NCI-H226 (cell line): ENCODE measurements at places on chromosomes 3 and 15.

DNA sequence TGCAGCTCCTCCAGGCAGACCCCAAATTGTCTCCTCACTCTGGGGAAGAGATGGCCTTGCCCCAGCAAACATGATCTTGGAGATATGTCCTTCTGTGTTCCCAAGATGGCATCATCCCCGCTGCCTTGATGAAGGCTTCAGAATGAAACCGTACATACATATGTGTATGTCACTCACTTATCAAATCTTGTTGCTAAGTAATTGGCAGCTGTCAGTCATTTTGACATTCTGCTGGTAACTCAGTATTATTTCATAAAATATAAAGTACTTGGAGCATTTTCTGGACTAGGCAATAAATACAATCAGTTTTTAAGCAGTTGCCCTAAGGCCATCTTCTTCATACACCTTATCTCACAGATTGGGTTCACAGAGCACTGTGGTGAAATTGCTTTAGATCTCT lies 62.4 kb downstream of the ARNT2 start:
- no peak for DNase-seq

DNA sequence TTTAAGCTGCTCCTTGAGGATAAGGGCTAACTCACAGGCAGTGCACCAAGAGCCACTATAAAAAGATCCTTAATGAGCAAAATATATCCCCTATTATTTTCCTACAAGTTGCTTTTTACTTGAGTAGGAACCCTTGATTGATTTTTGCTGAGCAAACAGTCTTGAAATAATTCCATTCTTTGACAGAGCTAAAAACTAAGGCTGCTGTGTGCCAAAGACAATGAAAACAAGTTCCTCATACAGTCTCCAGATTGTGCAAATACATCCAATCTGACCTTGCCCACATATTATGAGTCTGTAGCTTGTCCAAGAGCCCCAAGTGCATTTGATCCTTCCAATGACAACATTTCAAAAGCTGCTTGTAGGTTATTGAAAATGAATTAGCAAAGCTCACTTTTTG lies 15.0 kb downstream of the PRKAR2A start:
- DNase-seq: no peak

DNA sequence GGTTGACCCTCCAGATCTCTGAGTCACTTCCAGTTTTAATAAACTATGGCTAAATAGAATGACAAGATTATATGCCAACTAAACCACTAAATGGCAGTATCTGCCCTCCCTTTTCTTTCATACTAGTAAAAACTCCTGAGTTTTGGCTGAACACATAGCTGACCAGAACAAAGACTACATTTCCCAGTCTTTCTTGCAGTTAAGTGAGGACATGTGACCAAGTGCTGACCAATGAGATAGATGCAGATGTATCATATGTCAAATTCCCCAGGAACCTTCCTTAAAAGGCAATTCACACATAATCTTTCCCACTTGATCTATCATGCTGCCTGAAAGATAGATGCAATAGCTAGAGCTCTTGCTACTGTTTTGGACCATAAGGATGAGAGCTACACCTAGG lies 191.3 kb downstream of the SHOX2 start:
- DNase-seq: no peak

GRCh38 chr3:113094337-113095221 lies 103.8 kb downstream of the GTPBP8 start:
- no peak for DNase-seq
